ENCODE measurements at places on chromosomes 12 and 14.

- peak; percentile 35 for DNase-seq
Observed at GRCh38 chr12:104733717-104734175, 224.3 kb downstream of the SLC41A2 start.

DNA sequence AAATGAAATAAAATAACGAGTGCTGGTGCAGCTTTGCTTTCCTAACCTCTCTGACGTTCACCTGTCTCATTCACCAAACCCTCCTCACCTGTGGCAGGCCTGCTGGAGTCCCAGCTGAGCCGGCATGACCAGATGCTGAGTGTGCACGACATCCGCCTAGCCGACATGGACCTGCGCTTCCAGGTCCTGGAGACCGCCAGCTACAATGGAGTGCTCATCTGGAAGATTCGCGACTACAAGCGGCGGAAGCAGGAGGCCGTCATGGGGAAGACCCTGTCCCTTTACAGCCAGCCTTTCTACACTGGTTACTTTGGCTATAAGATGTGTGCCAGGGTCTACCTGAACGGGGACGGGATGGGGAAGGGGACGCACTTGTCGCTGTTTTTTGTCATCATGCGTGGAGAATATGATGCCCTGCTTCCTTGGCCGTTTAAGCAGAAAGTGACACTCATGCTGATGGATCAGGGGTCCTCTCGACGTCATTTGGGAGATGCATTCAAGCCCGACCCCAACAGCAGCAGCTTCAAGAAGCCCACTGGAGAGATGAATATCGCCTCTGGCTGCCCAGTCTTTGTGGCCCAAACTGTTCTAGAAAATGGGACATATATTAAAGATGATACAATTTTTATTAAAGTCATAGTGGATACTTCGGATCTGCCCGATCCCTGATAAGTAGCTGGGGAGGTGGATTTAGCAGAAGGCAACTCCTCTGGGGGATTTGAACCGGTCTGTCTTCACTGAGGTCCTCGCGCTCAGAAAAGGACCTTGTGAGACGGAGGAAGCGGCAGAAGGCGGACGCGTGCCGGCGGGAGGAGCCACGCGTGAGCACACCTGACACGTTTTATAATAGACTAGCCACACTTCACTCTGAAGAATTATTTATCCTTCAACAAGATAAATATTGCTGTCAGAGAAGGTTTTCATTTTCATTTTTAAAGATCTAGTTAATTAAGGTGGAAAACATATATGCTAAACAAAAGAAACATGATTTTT, 17.1 kb upstream of the AMN start:
- DNase-seq, result no peak

GRCh38 chr12:116693286-116694227, 44.3 kb downstream of the SPRING1 start:
- no peak for DNase-seq

DNA sequence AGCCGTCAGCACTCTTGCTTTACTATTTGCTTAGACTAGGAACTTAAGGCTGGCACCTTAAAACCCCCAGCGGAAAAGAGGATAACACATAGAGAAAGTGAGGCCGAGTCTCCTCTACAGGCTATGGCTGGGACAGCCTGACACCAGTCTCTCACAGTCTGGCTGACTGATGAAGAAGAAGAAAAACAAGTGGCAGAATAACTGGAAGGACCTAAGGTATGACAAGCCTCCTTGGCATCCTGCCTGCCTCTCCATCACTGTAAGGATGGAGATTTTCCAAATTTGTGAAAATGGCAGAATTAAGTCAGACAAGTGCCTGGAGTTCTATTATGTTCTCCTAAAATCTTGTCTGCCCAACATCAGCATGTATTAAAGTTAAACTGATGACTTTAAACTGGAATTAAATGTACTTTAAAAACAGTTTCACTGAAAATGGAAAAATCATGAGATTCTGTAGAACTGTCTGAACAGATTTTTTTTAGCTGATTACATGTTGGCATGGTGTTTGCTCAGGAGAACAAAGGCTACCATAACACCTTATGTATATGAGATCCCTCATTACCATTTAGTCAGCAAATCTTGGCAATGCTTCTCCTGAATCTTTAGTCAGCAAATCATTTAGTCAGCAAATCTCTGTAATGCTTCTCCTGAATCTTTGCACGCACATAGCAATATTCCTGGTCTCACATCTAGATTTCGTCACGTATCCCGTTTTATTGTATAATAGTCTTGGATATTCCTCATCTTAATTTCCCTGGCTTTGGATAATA, 140.3 kb upstream of the AEBP2 start:
- DNase-seq, result no peak

- DNase-seq, result no peak
Observed at GRCh38 chr12:40351976-40352375, 127.2 kb downstream of the LRRK2 start.
